ENCODE measurements at places on chromosomes 3 and 15.

- DNase-seq: no peak
Measured at GRCh38 chr3:69137005-69137404, 14.6 kb upstream of the LMOD3 start.

DNA sequence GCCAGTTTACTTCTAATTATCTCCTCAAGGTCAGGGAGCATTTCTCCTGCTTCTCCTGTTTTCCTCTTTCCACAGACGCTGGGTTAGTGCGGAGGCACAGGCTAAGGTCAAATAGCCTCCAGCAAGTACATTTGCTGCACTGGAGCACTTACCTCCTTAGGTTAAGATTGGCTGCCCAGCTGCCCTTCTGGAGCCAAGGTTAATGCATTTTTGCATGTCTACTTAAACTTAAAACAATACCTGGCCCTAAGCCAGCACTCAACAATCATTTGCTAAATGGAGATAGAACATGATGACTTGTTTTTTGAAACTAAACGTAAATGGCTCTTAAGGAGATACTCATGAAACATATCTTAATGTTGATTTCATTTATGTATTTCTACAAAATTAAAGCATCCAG, 83.5 kb downstream of the SSR3 start:
- DNase-seq: no peak

GRCh38 chr3:188687389-188687788, 484.4 kb upstream of the TPRG1 start:
- DNase-seq: no peak

GRCh38 chr3:88595026-88595425, 445.3 kb downstream of the C3orf38 start:
- DNase-seq: no peak

GRCh38 chr15:76529911-76530310, 193.3 kb downstream of the ISL2 start:
- DNase-seq: no peak

DNA sequence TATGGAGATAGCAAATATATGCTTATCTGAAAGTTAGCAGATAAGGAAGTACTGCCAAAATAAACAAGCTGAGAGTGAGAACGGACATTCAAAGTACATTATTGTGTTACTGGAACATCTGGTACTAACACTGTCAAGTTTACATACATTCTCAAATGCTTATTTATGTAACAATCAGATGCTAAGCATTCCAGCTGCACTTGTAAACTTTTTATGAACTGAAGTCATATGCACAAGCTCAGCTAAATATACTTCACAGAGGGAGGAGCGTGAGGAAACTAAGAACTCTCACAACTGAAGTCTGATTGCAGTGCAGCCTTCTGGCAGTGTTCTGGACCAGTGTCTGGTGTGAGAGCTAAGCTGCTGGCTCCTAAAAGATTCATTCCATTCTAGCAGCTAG, 223.7 kb upstream of the NANOGP8 start:
- DNase-seq: no peak

DNA sequence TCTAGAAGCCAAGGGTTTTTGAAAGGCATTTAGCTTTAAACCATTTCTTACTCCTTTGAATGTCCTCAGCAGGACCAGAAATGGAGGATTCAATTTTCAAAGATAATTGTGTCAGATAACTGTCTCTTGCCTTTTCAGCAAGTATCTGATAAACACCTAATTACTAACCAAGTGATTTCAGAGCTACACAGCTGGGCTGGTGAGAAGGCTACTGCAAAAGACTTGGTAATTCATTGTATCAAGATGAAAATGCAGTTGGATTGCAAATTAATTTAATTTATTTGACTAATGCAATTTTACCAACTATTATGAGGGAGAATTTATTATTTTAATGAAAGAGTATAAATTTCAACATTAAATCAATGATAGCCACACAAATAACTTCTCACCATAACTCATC, 165.4 kb downstream of the ROBO1 start:
- no peak for DNase-seq

- DNase-seq: no peak
Measured at GRCh38 chr3:142975316-142975995, 12.0 kb upstream of the PAQR9 start.

DNA sequence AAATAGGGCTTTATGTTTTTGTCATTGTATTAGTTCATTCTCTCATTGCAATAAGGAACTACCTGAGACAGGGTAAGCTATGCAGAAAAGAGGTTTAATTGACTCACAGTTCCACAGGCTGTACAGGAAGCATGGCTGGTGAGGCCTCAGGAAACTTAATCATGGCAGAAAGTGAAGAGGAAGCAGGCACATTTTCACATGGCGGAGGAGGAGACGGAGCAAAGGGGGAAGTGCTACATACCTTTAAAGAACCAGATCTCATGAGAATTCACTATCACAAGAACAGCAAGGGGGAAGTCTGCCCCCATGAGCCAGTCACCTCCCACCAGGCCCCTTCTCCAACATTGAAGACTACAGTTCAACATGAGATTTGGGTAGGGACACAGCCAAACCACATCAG, 25.6 kb downstream of the CEP63 start:
- DNase-seq: no peak

- no peak for DNase-seq
Measured at GRCh38 chr3:113794526-113794925, 44.1 kb upstream of the GRAMD1C start.

DNA sequence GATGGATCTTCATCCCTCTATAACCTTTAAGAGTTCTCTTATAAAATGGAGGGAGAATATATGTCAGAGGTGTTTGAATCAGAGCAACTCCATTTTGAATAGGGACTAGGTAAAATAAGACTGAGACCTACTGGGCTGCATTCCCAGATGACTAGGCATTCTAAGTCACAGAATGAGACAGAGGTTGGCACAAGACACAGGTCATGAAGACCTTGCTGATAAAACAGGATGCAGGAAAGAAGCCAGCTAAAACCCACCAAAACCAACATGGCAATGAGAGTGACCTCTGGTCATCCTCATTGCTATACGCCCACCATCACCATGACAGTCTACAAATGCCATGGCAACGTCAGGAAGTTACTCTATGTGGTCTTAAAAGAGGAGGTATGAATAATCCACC, 211.0 kb downstream of the GBE1 start:
- no peak for DNase-seq

DNA sequence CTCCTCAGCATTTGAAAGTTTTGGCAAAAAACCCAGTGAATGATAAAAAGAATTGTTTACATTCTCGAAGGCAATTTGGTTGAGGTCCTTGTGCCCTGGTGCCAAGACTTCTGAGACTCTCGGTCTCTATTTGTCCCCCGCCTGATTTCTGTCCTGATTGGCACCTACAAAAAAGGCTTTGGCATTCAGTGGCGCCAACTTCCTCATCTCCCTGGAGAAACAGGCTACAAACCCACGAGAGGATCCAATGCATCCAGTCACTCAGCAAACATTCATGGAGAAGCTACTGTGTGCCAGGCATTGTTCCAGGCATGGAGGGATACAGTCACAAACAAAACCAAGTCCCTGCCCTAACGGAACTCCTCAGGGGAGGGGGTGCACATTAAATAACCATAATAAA, 42.7 kb downstream of the HES1 start:
- DNase-seq: no peak

GRCh38 chr15:79952329-79952728, 18.7 kb downstream of the BCL2A1 start:
- no peak for DNase-seq

DNA sequence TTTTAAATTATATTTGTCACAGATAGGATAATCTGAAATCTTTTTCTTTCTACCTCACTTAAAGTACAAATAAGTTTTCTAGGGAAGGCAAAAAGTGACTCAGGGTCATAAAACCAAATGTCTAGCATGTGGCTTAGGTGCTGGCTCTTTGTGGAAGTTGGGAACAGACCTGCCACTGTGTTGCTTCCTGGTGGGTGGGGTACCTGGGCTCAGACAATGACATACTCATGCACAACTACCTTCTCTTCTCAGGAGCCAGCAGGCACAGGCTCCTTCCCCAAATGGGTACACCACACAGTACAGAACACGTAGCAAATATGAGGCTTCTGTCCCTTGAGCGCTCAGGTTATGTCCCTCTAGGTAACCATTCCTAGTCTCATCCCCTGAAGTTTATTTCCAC, 40.1 kb upstream of the MUC13 start:
- DNase-seq: no peak

GRCh38 chr3:126131881-126132750, 48.2 kb upstream of the SLC41A3 start:
- DNase-seq: no peak

GRCh38 chr15:68055224-68055705, 1.1 kb downstream of the PIAS1 start:
- DNase-seq: no peak

- DNase-seq: no peak
Measured at GRCh38 chr15:76185716-76186115, 125.6 kb downstream of the ETFA start.

DNA sequence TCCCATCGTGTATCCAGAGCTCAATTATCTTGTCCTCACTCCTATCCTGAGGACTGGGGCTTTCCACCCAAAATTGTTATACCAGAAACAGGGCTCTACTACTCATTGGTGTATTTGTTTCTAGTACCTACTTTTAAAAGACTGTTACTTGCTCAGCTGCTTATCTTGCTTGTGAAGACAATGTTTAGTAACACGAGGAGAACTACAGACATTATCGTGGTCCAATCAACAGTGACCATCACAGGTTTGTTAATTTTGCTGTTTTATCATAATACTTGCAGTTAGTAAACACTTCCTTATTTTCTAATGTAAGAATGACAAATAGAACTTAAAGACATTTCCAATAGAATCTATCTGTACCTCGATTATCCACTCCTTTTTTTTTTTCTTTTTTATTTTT, 13.5 kb downstream of the LRCH3 start:
- DNase-seq: no peak

GRCh38 chr15:67303490-67304363, 49.1 kb downstream of the IQCH start:
- DNase-seq: peak; percentile 5

- peak; percentile 44 for DNase-seq
Measured at GRCh38 chr3:15557511-15557946, 36.0 kb upstream of the COLQ start.

- no peak for DNase-seq
Measured at GRCh38 chr3:177461765-177462164, 264.5 kb upstream of the TBL1XR1 start.

DNA sequence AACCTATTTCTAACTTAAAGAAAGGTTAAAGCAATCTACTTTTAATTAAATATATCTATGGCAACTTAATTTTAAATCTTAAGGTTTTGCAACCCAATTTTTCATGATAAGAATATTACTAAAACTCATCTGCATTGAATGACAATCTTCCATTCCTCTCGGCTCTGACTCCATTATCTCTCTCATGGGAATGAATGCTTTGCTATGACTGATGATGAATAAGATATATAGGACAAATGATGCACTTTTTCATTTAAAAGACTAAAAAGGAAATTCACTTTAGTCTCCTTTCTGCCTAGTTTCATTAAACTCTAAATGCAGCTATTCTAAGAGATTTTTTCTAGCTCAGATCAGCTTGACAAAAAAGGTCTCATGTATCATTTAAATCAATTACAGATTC, 68.7 kb downstream of the GBE1 start:
- DNase-seq: no peak

DNA sequence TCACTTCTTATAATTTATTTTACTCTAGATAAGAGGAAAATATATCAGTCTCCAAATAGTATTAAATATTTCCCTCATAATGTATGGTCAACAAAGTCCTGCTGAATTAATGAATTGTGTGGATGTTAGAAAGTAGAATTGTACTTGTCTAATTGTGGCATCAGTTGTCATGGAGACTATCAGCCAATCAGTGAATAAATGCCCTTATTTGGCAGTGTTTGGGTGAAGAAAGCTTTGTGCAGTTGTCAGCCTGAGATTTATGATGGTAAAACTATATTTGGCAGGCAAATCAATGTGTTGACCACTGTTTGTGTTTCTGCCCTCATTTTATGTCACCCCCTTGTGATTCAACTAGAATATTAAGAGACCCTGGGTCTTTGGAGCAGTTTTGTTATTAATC, 293.6 kb upstream of the MDFIC2 start:
- no peak for DNase-seq

- no peak for DNase-seq
Measured at GRCh38 chr15:57079931-57080620, 161.6 kb downstream of the TCF12 start.

DNA sequence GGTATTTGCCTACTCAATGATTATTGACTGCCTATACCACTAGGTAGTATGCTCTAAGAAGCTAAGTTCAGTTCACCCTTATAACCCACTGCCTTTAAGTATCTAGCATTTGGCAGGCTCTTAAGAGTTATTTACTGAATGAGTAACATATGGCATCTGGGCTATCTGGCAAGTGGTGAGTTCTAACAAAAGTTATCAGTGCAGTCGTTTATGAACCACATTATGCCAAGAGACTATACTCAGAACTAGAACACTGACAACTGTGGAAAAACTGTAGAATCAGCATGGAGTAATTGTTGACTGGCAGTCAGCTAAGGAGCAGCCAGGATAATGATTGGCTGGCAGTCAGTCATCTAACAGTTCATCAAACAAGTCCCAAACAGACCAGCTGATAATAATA, 25.8 kb downstream of the RAF1 start:
- DNase-seq: no peak

DNA sequence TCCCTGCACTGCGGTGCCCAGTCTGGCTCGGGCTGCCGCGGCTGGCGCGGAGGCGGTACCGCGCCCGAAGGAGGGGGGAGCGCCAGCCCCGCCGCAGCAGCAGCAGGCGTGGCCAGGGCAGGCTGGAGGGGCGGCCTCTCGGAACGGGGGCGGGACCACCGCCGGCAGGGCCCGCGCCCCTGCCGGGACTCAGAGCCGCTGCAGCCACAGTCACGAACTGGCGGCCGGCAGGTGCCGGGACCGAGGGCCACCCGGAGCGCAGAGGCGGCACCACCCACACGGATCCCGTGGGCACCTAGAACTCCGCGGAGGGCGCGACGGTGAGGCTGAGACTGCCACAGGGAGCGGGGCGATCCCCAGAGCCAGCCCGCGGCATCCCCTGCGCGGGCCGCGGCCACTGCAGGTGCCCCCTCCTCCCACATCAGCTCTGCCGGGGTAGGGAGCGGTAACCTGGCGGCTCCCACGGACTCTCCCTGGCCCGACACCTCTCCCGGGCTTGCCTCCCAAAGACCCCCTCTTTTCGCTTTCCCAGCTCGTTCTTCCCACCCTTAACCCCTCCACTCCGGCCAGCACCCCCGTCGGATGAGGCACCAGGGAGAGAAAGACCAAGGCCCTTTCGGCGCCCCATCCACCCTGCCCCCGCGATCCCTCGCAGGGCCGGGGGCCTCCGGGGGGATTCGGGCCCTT, at the start of gene VWA5B2:
Gene VWA5B2, plus strand, starts transcription at position 192 of the 687 bp plus-strand sequence. CDS start 944 bp downstream, outside the sequence.
- DNase-seq: no peak

- no peak for DNase-seq
Measured at GRCh38 chr15:60353245-60353920, 44.4 kb downstream of the ANXA2 start.

DNA sequence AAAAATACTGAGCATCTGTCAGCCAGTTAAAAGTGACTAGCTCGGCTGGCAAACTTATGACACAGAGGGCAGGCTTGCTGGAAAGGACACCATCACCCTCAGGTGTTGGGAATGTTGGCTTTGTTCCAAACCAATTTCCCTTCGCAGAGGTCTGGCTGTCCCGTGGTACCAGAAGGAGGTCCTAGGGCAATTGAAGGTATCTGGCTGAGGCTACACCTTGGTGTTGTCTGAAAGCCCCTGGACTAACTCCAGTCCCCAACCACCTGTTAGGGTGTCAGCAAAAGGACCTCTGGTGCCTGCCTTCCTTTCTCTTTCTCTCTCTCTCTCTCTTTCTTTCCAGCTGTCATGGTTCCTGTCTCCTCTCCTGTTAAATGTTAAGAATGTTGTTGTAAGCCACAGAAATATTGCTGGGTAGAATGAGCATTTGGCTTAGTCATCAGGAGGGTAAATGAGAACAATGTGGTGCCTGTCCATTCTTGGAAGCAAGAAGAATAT, 12.5 kb downstream of the PRR20G start:
- DNase-seq: peak; percentile 49
